NCI-H187 (cell line): ENCODE measurements at places on chromosomes 11 and 22.

DNA sequence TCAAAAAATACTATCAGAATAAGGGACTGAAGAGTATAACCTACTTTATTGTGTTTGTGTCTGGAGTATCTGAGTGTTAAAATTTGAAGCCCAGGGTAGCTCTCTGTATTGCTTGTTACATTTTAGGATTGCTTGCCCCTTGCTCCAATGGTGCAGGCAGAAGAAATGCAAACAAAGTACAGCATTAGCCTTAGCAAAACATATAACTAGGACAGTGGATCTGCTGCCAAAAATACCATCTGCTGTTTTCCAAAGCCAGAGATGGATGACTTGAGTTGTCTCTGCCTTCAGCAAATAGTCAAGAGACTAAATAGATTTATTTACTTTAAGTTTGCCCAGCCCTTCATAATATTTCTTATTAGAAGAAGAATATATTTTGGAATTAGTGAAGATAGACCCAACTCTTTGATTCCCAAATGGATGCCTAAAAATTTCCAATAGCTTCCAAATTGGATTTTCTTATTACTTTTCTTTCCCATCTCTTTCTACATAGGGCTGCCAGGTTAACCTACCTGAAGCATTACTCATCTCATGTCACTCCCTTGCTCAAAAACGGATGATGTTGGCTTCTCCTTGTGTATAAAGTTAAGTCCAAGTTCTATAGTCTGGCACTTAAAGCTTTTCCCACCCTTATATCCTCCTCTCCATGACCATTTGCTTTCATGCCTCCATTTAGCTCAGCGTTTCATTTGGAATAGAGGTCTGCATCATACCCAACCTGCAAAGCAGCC lies 66.3 kb downstream of the LDLRAD3 start:
- DNase-seq, result no peak

DNA sequence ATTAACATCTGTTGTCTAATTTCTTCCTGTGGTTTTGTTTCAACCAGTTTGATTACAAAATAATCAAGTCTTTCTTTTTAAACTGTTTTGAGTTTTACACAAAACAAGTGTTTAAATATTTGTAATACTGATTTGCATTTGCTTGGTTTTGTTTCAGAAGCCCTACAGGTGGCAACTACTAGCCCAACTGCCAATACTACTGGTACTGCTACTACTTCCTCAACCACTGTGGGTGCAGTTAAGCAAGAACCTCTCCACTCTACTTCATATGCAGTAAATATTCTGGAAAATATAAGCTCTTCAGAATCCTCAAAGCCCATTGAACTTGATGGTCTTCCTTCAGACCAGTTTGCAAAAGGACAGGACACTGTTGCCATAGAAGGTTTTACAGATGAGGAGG lies 61.1 kb downstream of the QSER1 start:
- no peak for DNase-seq

DNA sequence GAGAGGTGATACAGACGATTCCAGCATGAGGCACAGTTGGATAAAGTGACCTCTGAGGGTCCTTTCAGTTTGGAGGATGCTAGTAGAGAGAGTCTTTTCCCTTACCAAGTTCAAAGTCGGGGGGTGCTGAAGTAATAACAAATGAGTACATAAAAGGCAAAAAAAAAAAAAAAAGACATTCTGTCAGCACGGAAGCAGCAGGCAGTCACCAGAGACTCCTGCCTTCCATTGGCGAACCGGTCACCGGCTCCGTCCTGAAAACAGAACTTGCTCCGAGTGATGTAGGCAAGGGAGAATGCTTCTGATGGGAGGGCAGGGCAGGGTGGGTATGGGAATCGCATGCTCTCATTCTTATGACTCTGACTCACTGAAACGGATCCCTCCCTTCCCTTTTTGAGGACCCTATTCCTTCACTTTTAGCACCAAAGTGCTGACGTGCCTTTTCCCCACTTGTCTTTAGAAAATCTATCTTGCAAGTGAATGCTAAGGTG lies 65.9 kb downstream of the PRR5L start:
- no peak for DNase-seq

GRCh38 chr11:104127828-104128227 lies 36.1 kb downstream of the PDGFD start:
- no peak for DNase-seq

DNA sequence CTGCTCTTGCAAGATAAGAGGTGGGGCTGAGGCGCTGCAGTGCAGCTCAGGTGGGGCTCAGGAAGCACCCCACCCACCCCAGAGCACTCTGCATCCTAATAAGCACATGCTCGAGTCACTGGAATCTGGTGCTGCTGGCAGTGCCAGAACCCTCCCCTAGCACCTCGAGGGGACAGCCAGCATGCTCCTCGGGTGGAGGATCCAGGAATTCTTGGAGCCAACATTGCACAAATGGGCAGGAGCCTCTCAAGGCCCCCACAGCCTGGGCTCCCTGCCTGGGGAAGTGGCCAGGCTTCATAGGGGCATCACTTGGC lies 27.5 kb upstream of the CABP7 start:
- DNase-seq, result no peak

GRCh38 chr11:121664144-121664543 lies 211.4 kb upstream of the SORL1-AS1 start:
- DNase-seq, result no peak

GRCh38 chr11:19199048-19199447 lies 2.7 kb downstream of the CSRP3 start:
- no peak for DNase-seq

GRCh38 chr11:64545619-64546018 lies 45.4 kb upstream of the SLC22A12 start:
- DNase-seq, result no peak

DNA sequence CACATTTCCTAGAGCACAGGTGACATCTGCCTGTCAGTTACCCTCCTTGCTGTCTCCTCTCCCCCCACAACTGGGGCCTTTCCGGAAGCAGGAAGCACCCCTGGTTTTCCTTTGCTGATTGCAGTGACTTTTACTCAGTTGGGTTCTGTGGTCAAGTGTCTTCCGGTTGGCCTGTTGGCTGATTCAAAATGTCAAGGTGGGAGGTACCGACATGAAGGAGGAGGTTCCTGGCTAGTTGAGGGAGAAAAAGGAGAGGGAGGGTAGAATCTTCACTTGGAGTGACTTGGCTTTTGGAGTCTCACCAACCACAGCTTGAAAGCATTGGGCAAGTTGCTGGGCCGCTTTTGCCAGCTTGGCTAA lies 9.3 kb upstream of the ADAMTS15 start:
- no peak for DNase-seq
